ENCODE measurements at places on chromosomes 6 and 20.

DNA sequence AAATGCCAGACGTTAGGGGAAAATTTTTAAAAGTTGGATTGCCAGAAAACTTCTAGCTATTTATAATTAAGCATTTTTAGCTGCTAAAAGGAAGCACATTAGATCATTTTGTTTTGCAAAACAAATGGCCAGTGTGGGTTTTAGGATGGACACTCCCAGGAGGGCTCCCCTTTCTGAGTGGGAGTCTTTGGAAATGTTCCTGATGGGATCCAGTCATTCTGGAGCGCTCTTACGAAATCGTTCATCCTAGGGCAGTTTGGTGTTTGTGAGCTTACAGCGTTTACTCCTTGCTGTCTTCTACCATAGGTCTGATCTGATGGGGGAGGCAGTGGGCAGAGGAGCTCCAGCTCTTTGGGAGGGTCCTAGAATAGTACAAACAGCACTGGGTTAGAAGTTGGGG lies 14.7 kb downstream of the GNAS start:
- DNase-seq = no peak

DNA sequence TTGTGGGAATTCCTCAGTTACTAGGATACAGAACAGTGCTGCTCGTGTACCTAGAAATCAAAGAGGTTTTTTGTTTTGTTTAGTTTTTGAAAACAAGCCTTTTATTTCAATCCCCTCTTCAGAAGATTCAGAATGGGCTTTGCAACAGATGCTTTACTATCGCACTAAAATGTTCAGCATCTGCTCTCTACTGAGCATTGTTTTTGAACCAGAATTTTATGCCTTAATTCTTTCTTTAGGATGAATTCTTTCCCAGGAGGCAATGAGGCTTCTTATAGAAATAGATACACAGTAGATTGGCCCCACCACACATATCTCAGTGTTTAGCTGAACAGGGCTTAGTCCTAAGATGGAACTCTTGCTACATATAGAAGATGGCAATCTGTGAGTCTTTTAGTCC lies 95.9 kb upstream of the SPACA1 start:
- no peak for DNase-seq

DNA sequence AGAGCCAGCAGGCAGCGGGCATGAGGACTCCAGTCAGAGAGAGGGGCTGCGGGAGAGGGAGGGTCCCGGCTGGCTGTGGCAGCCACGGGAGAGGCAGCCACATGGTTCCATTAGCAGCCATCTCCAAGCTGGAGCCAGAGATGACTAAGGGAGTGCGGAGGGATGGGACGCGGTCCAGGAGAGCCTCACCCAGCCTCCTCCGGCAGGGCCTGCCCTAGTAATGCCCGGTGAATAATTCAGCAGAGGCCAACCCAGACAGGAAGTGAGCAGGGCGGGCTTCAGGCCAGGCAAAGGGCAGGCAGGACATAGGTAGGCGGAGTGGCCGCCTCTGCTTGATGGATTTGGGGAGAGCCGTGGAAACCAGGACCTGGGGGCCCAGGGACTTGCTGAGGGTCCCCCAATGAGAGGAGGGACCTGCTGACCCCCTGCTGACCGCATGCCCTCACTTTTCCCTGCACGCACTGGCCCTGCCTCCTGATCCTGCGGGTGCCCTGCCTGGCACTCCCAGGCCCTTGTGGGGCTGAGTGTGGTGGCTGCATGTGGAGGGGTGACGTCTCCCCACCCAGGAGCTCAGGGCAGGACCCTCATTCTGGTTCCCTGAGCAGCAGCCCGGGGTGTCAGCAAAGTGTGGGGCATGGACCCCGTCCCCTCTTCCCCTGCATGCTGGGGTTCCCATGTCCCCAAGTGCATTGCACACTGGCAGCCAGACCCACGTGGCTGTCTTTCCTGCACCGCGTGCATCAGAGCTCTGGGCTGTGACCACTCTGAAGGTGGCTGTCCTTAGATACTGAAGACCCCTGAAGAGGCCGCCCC lies 51.8 kb upstream of the SLCO4A1 start:
- DNase-seq = no peak

DNA sequence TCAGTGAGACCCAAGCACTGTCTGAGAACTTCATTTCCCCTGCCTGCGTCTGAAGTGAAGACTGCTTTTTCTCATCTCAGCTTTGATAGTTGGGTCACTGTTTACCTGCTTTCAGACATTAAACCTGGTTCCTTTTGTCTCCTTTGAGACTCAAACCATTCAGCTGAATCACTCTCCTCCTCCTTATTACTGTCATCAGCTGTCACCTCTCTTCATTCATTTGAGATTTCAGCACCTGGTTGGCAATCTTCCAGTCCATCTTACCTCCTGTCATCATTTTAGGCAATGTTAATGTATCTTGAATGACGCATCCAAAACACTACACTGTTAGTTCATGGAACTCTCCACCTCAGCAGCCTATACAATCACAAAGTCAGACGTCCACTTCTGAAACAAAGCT lies 34.3 kb upstream of the SOX4 start:
- no peak for DNase-seq

DNA sequence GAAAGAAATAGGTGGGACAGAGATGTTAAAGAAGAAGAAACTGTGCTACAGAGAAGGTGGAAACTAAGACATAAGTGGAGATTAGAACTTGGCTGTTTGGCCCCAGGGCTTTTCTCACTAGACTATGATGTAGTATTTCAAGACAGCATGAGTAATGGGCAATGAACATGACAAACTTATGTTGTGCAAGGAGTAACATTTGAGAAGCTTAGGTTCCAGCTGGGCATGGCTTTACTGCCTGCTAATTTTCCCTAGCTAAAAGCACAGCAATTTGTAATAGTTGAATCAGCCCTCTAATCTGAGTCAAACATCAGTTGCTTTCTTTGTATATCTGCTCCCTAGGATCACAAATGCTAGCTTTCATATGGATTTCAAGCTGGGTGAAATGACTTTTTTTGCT lies 294.3 kb upstream of the BMP2 start:
- DNase-seq = no peak

GRCh38 chr20:62516338-62516737 lies 40.5 kb upstream of the GATA5 start:
- peak; percentile 54 for DNase-seq

DNA sequence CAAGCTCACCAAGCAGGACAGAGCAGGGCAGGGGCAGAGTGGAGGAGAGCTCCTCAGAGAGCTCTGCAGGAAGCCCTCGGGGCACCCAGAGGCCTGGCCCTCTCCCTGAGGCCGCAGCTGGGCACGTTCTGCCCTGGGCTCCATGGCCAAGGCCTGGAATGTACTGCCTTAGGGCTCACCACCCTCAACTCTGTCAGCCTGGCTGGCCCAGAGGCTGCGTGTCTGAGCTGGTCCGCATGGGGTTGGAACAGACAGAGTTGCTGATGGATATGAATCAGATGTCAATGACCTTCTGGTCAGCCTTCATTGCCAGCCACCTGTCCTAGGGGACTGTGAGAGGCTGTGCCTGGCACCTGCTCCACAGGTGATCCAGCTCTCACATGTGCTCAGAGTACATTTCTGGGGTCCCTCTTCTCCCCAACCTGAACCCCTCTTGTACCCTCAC lies 33.2 kb upstream of the PCMTD2 start:
- no peak for DNase-seq

DNA sequence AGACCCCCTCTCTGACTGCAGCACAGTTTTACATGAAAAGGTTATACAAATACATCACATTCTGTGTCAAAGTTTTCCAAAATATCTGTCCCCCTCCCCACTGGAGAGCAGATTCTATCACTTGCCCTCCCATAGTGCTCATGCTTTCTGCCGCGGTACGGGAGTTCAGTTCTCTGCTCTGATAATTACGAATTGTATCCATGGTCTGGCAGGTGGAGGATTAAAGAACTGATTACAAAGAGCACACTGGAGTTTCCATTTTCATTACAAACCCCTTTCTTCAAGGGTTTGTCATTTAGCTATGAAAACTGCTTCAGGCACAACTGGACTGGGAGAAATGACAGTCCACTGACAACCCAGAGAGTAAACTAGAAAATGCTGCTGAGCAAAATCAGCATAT lies 166.0 kb downstream of the PDSS2 start:
- DNase-seq = no peak

DNA sequence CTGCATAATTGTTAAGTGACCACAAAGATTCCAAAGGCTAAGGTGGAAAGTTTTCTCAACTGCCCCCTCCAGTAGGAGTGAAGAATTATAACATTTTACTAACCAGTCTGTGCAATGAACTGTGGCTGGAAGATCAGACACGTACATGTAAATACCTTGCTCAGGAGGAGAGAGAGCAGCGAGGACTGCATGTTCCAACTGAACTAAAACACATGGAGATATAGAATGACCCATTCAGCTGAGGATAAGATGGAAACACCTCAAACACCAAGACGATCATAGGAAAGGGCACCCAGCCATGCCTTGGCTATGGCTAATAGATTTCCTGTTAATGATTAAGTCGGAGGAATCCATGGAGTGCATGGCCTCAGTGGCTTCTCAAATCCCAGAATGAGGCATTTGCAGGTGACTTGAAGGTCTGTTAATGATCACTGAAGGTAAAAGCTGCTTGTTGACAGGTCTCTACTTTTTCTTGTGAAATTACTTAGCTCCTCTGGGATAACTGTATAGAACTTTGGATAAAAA lies 875.6 kb downstream of the TFAP2A start:
- no peak for DNase-seq

GRCh38 chr6:26216886-26217713 lies 129.9 kb downstream of the HFE start:
- peak; percentile 99 for DNase-seq

DNA sequence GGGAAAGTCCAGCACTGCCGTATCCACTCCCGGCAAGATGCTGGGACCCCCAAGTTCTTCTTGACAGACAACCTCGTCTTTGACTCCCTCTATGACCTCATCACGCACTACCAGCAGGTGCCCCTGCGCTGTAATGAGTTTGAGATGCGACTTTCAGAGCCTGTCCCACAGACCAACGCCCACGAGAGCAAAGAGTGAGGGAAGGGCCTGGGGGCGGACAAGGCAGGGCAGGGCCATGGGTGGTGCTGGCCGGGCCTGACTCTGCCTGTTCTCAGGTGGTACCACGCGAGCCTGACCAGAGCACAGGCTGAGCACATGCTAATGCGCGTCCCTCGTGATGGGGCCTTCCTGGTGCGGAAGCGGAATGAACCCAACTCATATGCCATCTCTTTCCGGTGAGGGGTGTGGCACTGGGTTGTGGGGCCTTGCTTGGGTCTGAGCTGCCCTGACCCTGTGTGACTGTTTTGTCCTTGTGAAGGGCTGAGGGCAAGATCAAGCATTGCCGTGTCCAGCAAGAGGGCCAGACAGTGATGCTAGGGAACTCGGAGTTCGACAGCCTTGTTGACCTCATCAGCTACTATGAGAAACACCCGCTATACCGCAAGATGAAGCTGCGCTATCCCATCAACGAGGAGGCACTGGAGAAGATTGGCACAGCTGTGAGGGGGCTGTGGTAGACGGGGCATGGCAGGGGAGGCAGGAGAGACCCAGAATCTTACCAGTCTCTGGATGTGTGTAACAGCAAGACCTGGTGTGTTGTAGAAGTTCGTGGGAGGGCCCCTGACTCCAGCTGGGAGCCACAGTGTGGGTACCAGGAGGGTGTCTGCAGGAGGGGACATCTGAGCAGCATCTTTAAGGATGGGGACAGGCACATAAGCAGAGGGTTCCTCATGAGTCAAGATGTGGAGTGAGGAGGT lies 29.1 kb downstream of the PLCG1 start:
- DNase-seq = no peak

- DNase-seq = no peak
These were observed 85.1 kb downstream of the PDE7B start for GRCh38 chr6:135936606-135937005.

DNA sequence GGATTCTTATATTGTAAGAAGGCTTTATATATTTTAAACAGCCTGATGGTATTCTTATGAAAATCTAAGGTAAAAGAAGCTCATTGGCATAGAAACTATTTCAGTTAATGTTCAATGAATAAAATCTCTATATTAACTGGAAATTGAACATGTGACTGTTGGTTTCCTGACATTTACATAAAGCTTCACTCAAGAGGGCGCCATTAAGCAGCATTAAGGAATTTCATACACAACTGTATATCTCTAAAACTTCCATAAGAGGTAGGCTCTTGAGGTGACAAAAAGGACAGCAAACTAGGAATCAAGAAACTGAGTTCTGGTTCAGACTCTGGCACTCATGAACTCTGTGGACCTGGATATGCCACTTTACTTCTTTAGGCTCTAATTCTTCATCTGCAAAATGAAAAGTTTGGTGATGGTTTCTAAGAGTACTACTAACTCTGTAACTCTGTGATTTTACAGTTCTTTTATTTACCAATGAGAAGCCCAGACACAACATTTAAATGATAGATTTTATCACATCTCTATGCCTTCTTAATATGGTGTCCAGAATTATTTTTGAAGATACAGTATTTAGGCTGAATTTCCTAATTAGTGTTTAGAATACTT lies 147.5 kb downstream of the FLRT3 start:
- DNase-seq = peak; percentile 67

- DNase-seq = no peak
These were observed 14.6 kb upstream of the DCBLD1 start for GRCh38 chr6:117467876-117468275.

- DNase-seq = no peak
These were observed 12.7 kb downstream of the SUPT3H start for GRCh38 chr6:45365036-45365435.

- no peak for DNase-seq
These were observed 9.1 kb downstream of the MTG2 start for GRCh38 chr20:62191781-62192559.

GRCh38 chr6:42454428-42454791 lies 2.7 kb upstream of the TRERF1 start:
- DNase-seq = peak; percentile 50

All from NCI-H82 (cell line).